HTR-8/SVneo (cell line): ENCODE measurements at places on chromosomes 12 and 14.

DNA sequence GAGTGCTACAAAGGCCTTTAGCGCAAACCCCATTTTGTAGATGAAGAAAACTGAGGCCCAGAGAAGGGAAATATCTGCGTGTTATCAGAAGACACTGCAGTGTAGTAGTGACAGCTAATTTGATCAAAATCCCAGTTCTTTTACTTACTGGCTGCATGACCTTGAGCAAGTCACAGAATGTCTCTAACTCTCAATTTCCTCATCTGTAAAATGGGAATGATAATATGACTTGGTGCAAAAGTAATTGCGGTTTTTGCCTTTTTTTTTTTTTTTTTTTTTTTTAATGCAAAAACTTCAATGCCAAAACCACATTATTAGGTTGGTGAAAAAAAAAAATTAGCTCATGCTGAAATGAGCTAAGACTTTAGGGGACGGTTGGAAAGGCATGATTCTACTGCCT is 69.7 kb downstream of the C12orf75 start:
- DNase-seq: no peak

DNA sequence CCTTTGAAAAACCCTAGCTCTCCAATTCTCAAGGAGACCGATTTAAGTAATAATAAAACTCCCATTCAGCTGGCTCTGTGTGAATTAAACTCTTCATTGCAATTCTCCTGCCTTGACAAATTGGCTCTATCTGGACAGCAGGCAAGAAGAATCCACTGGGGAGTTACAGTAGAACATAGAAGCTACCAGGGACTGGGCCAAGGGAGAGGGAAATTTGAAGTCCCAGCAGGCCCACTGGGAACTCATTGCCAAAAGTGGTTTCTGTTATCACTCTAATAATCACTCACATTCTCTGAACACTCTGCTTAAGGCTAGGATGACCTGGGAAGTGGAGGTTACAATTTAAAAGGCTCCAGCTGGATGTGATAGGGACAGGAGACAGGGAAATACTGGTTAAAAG is 384.5 kb upstream of the CCDC196 start:
- no peak for DNase-seq

DNA sequence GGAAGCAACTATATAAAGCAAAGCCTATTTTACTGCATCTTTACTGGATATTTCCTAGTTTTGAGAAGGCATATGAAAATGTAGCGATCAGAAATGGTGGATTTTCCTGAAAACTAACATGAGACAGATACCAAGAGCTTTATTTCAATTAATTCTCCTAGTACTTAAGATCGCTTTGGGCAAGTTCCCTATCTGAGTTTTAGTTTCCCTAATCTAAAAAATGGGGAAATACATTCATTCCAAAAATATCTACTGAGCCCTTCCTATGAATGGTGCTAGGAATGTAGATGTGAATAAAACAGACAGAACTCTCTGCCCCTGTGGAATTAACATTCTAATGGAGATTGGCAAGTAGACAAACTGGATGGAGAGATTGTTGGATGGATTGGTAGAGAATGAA is 8.4 kb downstream of the CATSPERB start:
- DNase-seq: no peak

- DNase-seq: no peak
Measured at GRCh38 chr14:82595466-82595865, 1061.8 kb upstream of the SEL1L start.

DNA sequence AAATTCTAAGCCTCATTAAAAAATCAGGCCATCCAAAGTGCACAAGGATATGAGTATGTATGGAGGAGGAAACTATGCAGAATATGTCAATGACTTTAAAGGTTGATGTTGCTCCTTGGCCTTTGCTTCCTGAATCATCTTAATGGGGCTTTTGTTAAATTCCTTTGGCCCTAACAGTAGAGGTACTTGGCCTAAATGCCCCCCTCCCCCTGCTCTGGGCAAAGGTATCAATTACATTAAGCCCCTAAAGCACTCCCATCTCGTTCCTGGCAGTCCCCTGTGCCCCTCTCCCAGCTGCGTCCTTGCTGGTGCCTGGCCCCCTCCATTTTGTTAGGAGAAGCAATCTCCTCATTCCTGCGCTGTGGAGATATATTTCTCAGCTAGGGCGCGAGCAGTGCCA is 4.8 kb downstream of the COPZ1 start:
- no peak for DNase-seq

DNA sequence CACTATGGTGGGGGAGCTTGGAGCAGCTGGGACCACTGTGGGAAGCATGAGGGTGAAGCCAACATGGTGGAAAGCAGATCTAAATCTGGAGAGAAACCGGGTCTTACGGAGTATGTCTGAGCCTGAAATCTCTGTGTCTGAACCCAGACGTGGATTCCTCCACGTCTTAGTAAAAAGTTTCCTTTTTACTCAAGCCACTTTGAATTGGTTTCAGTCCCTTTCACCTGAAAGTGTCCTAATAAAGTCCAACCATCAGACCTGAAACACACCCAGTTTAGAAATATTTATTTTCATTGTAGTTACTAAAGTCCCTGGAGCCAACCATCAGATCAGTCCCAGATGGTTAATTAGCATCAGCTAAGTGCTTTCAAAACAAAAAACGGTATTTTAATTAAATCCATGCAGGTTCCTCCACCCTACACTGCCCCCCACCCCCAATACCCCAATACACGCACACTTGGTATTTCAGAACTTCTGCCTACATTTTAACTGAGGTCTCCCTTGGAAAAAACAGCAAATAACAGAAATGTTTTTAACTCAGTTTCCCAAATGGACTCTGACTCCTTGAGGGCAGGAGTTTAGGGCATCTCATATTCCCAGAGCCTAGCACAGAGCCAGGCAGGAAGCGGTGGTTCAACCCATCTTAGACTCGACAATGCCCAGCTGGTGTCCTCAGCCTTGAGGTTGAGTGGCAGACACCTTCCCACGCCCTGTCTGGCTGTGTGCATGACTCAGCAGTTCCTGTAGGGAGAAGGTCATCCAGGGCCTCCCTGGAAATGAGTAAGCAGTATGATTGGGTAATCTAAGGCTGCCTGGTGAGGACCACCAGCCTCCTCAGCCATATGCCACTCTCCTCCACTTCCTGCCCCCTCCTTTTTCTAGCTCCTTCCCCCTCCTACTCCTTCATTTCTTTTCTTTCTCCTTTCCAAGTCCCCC is 175.8 kb downstream of the TTC8 start:
- DNase-seq: peak; percentile 81

- no peak for DNase-seq
Measured at GRCh38 chr12:44193281-44193680, 357.4 kb downstream of the TMEM117 start.

GRCh38 chr12:9870286-9870866 is 1.2 kb upstream of the CLEC2B start:
- DNase-seq: no peak

DNA sequence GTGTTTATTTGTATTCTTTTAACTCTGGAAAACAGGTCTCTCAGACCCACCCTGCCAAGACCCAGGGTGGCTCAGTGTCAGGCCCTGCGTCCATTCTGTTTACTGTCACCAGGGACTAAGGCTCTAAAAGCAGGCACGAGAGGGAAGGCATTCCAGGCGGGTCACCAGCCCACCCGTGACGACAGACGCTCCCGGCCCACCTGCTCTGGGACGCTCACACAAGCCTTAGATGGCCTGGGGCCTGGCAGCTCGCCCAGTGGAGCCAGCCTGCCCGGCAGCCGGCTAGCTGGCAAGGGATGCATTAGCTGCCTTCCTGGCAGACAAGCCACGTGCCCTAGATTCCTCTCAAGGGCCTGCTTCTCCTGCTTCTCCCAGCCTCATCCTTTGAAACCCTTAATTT is 9.2 kb upstream of the NUAK1 start:
- no peak for DNase-seq

GRCh38 chr12:68086019-68086603 is 73.4 kb downstream of the IFNG start:
- DNase-seq: no peak

- no peak for DNase-seq
Measured at GRCh38 chr12:2693980-2694610, 100.7 kb upstream of the FKBP4 start.

GRCh38 chr12:59403259-59403932 is 192.4 kb upstream of the SLC16A7 start:
- DNase-seq: peak; percentile 28

GRCh38 chr12:83451189-83451588 is 764.5 kb downstream of the TMTC2 start:
- no peak for DNase-seq

DNA sequence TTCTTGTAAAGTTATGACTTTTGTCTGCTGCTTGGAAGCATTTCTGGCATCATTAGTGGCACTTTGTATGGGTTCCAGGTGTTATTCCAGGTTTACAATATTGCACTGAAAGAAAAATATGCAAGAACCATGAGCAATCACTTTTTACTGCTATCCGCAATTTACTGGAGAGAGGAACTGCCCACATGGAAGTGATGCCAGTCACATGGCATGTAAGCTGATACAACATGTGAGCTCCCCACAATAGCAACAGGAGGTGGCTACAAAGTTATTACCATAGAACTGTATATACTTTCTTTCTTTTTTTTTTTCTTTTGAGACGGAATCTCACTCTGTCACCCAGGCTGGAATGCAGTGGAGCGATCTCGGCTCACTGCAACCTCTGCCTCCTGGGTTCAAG is 1012.1 kb downstream of the BCL11B start:
- DNase-seq: no peak

- DNase-seq: no peak
Measured at GRCh38 chr14:38808734-38809455, 294.1 kb downstream of the SEC23A start.

DNA sequence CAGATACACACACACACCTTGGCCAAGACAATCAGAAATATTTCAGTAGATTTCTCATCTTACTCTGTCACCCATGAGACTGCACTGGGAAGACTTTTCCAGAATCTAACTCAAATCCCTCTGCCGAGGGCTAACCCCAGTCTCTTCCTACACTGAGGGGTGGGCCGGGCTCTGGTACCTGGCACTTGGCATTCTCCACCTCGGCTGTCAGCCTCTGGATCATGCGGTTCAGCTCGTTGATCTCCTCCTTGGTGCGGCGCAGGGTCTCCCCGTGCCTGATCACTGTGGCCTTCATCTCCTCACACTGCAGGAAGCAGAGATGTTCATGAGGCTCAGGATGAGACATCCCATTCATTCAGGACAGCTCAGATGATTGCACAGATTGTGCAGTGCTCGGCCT is 4.9 kb downstream of the KRT83 start:
- DNase-seq: no peak

DNA sequence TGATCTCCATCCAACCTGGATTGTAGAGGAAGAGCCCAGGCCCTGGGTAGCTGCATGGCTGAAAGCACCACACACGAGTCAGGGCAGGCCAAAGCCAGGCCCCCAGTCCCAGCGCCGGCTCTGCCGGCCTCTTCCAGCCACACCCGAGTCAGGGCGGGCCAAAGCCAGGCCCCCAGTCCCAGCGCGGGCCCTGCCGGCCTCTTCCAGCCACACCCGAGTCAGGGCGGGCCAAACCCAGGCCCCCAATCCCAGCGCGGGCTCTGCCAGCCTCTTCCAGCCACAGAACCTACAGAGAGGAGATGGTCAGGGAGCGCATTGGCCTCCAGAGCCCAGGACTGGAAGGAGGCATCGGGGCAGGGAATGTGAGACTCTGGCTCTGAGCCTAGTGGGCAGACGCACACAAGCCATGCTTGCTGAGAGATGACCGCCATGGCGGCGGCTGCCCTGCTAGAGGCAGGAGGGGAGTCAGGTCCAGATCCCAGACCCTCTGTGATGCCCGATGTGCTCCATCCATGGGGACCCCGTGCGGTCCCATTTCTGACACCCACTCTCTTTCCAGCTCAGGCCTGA is 30.2 kb downstream of the BEGAIN start:
- no peak for DNase-seq
